Hematopoietic multipotent progenitor cell treated with erythropoietin and hydrocortisone succinate and interleukin-3 and kit ligand, for 6 days (in vitro differentiated cells): ENCODE measurements at places on chromosomes 6 and 20.

- no peak for DNase-seq
Observed at GRCh38 chr6:117550618-117551242, 51.6 kb downstream of the GOPC start.

DNA sequence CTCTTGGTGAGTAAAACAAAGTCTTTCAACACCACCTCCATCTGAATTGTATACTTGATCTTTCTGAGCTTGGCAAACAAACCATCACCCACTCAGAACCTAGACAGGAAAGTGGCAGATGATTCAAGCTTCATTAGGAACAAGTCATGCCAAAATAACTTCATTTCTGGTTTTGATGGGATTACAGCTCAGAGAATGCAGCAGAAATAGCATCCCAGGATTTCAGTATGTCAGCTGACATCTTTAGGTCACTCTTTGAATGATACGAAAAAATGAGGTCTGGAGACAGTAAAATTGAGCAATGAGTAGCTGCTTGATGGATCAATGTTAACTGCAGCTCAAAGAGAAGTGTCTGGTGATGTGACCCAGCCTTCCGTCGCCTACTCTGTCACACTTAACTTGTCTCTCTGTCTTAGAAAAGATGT lies 92.4 kb downstream of the GJA10 start:
- no peak for DNase-seq

DNA sequence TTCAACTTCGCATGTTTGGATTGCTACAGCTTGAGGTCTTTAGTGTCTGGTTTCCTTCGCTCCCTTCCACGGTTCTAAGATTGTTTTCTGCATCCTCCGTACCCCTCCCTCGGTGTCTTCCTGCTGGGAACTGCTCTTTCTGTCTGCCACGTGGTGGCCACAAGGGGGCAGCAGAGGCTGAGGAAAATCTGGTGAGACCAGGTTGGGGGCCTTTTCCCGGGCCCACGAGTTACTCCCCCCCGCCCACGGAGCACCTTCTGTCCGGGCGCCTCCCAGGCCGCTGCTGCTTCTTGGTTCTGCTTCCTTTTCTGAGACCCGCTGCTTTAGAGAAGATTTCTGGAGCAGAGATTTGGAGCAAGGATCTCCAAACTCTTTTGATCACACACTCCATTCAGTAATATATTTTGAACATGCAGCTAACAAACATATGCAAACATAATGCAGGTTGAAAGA lies 21.1 kb upstream of the NOTCH4 start:
- DNase-seq, result peak; percentile 78

GRCh38 chr6:137829641-137830083 lies 37.4 kb upstream of the TNFAIP3 start:
- DNase-seq, result no peak

GRCh38 chr6:16060039-16060438 lies 68.8 kb upstream of the MYLIP start:
- DNase-seq, result no peak

- DNase-seq, result no peak
Observed at GRCh38 chr6:133814797-133815196, 74.1 kb upstream of the TCF21 start.

- peak; percentile 18 for DNase-seq
Observed at GRCh38 chr6:113857556-113858479, 673 bp downstream of the MARCKS start.

DNA sequence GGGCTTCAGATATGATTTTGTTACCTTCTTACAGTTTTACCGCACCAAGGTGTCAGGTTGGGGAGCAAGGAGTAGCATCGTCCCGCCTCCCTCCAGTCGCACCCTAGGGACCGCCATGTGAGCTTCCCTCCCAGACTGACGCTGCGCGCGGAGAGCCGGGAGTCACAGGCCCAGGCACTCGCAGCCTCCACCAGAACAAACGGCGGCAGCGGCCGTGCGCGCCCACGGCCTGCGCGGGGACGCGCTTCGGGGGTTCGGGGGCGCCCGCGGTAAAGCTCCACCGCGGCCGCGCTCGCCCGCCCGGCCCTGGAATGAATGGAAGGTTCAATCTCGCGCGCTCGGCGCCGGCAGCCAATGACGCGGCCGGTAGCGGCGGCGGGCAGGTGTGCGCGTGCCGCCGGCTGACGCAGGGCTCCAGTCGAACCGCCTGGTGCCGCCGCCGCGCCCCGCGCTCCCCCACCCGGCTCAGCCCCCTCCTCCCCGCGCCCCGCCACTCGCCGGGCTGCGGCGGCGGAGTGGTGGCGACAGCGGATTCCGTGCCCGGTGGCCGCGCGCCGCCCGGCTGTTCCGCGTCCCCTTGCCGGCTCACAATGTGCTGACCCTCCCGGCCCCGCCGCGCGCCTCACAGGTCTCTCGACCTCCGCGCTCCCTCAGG lies 16.5 kb upstream of the LIN28B start:
- no peak for DNase-seq

- no peak for DNase-seq
Observed at GRCh38 chr20:47875297-47876025, 90.2 kb upstream of the SULF2 start.

- DNase-seq, result no peak
Observed at GRCh38 chr6:130377371-130377770, 11.6 kb downstream of the TMEM200A start.

DNA sequence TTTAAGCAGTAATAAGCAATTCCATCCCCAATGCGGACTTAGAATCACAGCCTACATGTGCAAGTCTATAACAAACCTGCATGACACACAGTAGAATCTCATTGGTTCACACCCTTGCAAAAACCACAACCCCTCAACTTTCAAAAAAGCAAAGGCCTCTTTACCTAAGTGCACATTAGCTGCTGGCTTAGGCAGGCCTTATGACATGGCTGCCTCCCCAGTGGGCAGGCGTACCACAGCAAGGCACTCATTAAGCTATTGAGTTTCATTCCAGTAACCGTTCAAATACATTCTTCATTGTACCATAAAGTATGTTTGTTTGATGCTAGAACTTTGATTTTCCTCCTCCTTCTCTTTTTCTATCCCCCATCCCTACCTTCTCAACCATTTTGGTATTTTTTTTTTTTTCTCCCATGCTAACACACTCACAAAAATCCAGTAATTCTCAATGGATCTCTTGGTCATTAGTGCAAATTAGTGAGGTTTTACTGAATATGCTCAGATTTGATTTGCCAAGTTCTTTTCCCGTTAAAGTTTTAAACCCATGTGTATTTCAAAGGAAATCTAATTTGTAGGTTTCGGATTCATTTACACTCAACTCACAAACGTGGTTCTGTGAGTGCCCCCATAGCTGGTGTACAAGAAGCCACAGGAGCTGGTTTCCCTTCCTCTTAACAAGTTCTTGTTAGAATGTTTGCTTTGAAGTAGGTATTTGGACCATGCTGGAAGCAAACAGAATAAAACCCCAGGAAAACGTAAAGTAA lies 460.4 kb upstream of the RUNX2 start:
- DNase-seq, result no peak

- no peak for DNase-seq
Observed at GRCh38 chr20:61761453-61762166, 304.1 kb downstream of the TAF4 start.

GRCh38 chr6:64266351-64266821 lies 630.8 kb downstream of the PHF3 start:
- DNase-seq, result no peak

GRCh38 chr6:79468116-79468515 lies 69.1 kb downstream of the LCA5 start:
- no peak for DNase-seq

GRCh38 chr6:167832497-167833395 lies 6.0 kb downstream of the AFDN start:
- peak; percentile 14 for DNase-seq

- peak; percentile 61 for DNase-seq
Observed at GRCh38 chr6:42970871-42971612, 7.9 kb downstream of the PEX6 start.

GRCh38 chr6:104887350-104887749 lies 27.6 kb upstream of the HACE1 start:
- peak; percentile 73 for DNase-seq

- DNase-seq, result no peak
Observed at GRCh38 chr6:144415835-144416237, 130.7 kb downstream of the UTRN start.

- DNase-seq, result no peak
Observed at GRCh38 chr6:164014346-164015087, 600.0 kb downstream of the QKI start.

- no peak for DNase-seq
Observed at GRCh38 chr6:107634324-107635056, 144.6 kb downstream of the SOBP start.

DNA sequence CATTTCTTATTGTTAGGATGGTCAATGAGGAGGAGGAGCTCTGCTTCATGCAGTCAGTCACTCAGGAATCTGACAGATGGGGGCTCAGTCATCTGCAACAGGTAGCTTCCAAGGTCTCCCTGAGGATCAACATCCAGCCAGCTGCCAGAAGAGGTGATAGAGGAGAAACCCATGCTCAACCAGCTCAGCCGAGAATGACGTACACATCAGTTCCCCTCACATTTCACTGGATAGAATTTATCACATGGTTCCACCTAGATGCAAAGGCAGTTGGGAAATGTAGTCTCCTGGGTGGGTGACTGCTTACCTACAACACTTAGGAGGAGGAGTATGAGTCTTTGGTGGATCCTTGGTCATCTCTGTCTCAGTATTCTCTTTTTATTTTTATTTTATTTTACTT lies 144.5 kb downstream of the CEBPB start:
- peak; percentile 64 for DNase-seq

DNA sequence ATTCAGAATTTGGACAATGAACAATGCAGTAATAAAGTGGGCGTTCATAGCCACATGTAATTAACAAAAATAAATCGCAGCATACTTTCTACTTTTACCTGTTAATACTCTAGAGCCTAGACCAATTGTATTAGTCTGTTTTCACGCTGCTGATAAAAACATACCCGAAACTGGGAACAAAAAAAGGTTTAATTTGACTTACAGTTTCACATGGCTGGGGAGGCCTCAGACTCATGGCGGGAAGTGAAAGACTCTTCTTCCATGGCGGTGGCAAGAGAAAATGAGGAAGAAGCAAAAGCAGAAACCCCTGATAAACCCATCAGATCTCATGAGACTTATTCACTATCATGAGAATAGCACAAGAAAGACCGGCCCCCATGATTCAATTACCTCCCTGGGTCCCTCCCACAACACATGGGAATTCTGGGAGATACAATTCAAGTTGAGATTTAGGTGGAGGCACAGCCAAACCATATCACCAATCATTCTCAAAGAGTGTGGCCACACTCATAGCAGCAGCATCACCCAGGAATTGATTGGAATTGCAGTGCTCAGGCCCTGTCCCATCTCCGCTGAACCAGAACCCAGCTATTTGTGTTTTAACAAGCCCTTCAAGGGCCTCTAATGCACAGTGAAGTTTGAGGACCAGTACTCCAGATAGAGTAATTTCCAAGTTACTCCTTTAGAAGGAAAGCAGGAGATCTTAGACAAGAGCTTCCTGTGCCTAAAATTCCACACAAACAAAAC lies 650.0 kb downstream of the KIF16B start:
- DNase-seq, result no peak

DNA sequence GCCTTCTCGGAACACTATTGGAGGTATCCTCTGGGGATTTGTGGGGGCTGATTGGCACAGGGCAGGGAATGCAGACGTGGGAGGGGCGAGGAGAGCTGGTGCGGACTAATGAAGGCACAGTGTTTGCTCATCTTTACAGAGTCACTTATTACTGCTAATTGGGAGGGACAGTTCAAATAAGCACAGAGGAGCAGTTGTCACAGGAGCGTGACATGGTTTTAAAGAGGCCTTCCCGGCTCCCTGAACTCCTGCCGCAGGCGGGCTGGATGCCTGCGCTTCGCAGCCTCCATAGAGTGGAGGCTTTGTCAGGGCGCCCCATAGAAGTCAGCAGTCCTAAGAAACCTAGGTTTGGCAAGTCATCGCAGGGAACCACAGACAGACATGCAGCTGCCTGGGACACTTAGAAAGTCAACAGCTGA lies 149.6 kb downstream of the LINC00237 start:
- DNase-seq, result no peak

GRCh38 chr6:31007694-31008093 lies 2.6 kb upstream of the MUC22 start:
- DNase-seq, result no peak

DNA sequence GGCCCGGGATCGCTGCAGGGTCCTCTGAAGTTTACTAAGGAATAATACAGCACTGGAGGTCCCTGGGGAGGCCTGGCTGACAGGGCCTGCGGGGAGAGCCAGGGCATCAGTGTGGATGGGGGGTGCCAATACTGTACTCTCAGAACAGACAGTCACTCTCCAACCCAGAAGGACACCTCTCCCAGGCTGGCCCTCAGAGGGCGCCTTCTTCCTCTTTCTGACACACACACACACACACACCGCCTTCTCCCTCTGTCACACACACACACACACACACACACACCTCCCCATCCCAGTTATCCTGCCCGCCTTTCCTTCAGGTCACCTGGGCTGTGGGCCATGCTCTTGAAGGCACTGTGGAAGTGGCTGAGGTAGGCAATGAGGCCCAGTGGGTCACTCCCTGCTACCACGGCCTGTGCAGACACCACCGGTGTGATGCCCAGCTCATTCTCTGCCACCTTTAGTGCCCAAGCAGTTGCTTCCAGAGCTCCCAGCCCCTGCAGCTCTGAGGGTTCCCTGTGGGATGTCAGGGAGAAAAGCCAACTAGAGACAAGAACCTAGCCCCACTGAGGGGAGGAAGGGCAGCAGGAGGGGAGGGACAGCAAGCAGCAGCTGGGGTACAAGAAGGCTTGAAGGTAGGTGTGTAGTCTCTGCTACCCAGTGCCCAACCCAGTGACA lies 7.5 kb downstream of the SMPD2 start:
- DNase-seq, result peak; percentile 44

- no peak for DNase-seq
Observed at GRCh38 chr6:2615251-2615650, 135.5 kb downstream of the MYLK4 start.

DNA sequence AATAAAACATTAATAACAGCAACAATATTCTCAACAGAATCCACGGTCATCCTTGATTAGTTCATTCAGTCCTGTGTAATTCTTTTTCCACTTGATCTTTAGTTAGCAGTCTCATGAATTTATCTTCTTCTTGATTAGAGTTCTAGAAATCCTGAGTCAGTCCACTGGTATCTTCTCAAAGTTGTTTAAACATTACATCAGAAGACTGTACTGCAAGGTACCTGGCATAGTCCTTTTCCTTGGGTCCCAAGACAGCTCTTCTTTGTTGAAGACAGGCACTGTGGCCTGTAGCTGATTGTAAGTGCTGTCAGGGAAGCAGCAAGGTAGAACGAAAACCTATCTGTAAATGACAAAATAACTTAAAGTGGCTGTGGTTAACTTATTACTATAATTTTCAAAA lies 11.8 kb downstream of the MAP3K4 start:
- DNase-seq, result no peak

GRCh38 chr6:130600880-130601341 lies 226.3 kb upstream of the SMLR1 start:
- no peak for DNase-seq
